NCI-H748 treated with DMSO at 0.1 percent for 48 hours (cell line): ENCODE measurements at places on chromosomes 12 and 14.

- DNase-seq: no peak
Measured at GRCh38 chr12:56724701-56724971, 463 bp downstream of the NACA start.

GRCh38 chr12:110023059-110023980, 24.1 kb downstream of the ANKRD13A start:
- DNase-seq: no peak

DNA sequence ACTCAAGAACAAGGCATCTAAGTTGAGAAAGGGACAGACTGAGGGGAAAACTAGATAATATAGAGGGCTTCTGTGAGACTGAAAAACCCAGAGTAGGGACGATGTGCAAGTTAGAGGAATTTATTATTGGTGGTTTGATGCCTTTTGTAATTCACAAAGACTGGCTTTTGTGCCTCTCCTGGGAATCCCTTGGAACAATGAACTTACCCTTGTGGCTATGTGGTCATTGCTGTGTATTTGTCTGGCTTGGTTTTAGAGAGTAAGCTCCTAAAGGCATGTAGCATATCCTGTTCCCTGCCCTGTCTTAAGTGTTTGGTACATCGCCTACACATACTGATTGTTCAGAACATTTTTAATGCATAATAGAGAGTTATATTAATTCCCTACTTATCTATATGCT, 26.6 kb downstream of the DCN start:
- no peak for DNase-seq

DNA sequence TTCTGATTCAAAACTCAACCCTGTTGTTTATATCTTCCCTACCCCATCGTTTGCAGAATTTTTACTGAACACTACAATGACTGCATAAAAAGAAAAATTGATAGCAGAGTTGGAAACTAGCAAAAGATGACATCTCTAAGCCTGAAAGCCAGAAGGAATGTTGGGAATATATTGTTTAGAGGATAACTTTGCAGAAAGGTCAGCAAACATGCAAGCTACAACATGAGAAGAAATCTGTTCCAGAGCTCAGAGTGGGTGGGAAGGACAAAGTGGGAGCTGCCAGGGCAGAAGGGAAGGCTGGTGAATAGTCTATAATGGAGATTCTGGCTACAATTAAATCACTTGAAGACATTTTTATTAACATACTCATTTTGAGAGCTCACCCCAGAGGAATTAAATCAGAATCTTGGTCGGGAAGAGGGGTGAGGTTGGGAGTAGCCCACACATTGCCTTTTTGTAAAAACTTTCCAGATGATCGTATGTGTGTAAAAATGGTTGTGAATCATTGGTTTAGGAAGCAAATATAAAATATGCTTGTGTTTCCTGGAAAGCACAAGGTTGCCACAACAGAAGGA, 574.8 kb downstream of the FLRT2 start:
- no peak for DNase-seq

- no peak for DNase-seq
Measured at GRCh38 chr12:111037047-111037446, 116.7 kb upstream of the MYL2 start.

DNA sequence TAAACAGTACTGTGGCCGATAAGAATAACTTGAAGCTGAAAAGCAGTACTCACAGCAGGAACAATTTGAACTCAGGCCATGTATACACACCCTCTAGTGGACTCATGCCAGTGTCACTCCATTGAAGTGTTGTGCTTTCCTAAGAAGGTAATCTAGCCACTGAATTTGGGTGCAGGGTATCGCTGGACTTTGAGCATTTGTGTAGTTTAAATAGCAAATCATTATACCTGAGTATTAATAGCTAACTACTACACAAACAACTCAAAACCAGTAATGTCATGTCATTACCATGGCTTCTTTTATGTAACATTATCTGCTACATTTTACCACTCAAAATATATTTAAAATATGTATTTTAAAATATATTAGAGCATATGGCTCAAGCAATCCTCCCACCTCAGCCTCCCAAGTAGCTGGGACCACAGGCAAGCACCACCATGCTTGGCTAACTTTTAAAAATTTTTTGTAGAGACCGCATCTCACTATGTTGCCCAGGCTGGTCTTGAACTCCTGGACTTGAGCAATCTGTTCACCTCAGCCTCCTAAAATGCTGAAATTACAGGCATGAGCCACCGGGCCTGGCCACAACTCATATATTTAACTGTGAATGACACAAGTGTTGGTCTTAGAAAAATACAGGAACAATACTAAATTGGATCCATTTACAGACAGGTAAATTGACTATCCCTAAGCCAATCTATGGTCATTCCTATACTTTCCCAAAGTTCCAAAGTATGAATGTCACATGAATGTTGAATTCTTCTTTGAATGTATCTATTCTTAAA, 25.6 kb upstream of the ARID4A start:
- DNase-seq: no peak

- no peak for DNase-seq
Measured at GRCh38 chr12:62370189-62370588, 96.4 kb upstream of the MON2 start.

DNA sequence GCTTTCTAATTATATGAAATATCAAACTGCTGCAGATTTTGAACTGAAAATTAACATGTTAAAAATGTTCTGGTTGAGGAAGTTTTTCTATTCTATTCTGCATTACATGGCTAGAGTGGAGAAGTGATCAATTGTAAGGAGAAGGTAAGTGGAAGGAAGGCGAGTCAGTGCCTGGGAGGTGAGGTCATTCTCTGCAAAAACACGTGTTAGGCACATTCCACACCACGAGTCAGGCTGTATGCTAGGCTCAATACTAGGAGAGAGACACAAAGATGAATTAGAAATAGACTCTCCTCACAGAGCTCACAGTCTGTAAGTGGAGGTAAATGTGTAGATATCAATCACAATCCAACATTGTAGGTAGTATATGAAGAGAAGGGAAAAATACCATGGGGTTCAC, 194.1 kb downstream of the NOVA1 start:
- no peak for DNase-seq

DNA sequence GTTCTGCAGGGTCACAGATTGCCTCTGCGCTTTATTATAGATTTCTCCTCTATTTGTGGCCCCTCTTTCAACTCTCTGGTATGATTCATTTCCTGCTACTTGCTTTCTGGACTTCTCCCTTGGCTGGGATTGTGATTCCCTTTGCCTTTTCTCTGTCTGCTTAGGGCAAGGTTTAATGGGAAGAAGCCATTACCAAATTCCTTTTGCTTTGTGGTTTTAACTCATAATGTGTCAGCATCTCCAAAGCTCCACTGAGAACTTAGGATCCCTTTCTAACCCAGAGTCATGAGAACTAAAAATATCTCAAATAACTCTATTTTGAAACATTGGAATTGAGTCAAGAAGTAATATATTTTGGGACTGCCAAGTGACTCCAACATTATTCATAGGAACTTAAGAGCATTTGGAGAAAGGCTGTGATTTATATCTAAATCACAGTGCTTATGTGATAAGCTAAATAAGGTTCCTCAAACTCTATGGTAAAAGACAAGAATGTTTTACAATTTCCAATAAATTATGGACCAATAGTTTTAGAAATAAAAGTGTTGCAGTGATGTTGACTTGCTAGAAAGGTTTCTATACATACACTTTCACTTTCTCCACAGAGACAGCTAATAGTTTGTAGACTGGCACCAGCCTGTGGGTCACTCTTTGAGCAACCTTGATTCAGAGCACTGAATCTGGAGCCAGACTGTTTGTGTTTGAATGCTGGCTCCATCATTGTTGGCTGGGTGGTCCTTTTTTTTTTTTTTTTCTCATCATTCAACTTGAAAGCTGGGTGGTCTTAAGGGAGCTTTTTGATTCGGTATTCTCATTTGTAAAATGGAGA, 93.9 kb downstream of the DACT1 start:
- DNase-seq: no peak

- no peak for DNase-seq
Measured at GRCh38 chr12:104951759-104952509, 6.2 kb downstream of the SLC41A2 start.

- no peak for DNase-seq
Measured at GRCh38 chr14:63901434-63902085, 48.8 kb downstream of the SYNE2 start.

DNA sequence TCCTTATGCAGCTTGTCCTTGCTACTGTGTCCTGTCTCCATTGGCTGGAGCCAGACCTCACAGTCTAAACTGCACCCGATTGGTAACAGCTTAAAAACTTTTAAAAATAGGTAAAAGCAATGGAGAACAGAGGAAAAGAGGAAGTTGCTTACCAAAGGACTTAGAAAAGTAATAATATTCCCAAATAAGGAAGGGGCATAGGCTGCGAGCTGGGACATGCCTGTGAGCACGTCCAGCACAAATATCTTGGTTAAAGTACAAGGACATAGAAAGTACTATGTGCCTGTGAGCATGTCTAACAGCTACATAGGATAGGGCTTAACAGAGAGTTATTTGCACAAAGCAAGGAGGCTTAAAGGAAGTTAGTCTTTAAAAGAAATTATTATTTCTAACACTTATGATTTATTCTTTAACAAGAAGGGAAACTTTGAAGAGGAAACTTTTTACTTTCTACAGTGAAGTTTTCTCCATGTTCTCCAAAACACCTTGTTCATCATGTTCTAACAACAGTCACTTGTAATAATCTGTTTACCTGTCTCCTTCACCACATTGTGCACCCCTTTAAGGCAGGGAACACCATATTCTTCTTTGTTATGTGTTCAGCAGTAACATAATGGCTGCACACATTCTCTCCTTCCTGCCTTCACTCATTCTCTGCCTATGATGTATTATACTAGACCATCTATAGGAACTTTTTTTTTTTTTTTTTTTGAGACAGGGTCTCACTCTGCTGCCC, 9.8 kb upstream of the UBE2N start:
- no peak for DNase-seq

DNA sequence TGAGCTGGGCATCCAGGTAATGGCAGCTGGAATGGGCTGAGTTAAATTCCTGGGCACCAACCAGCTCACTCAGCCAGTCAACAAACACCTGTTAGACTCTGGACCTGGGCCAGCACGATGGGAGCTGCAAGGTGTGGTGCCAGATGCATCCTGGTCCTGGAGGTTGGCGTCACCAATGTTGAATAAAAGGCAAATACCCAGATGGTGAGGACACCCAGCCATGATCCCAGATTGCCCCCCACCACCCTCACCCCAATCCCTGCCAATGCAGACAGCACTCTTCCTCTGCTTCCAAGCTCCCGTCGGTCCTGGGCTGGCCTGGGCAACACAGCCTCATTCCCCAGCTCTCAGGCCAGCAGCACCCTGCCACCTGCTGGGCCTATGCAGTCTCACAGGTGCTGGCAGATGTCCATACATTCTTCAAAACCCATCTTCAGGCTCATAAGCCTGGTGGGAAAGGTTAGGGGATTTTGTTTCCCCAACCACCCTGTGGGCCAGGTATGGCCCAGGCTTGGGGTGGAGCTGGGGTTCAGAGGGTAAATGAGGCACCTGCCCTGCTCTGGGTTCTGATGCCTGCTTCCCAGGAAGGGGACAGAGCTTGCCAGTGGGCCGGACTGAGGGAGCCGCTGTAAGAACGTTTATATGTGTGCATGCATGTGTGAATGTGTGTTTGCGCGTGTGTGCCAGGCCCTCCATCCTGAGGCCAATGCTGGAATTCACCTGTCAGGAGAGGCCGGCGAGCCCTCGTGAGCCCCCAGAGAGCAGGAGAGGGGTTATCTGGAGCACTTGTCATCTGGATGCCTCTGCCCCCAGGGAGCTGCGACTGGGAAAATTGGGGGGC, 58.0 kb downstream of the LGMN start:
- no peak for DNase-seq

DNA sequence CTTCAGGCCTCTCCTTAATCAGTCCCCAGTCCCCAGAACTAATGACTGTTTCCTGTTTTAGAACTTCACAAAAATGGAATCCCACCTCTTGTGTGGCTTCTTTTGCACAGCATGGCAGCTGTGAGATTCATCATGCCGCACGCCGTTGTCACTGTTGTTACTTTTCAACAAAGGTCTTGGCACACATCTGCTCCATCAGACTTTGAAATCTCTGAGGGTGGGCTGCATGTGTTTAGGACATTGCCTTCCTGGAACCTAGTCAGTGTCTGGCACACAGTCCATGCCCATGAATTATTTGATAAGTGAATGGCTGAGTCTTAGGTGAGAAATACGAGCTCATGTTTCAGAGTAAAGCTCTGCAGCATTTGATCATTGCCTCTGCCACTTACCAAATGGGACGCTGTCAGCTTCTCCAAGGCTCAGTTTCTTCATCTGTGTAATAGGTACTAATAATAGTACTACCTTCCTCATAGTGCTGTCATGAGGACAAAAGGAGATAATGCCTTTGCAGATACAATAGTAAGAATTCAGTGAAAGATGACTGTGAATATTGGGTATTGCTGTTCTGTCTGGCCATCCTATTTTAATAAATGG, 90.4 kb downstream of the SRRM4 start:
- DNase-seq: no peak

GRCh38 chr12:3641428-3642018, 111.4 kb downstream of the CRACR2A start:
- DNase-seq: no peak

DNA sequence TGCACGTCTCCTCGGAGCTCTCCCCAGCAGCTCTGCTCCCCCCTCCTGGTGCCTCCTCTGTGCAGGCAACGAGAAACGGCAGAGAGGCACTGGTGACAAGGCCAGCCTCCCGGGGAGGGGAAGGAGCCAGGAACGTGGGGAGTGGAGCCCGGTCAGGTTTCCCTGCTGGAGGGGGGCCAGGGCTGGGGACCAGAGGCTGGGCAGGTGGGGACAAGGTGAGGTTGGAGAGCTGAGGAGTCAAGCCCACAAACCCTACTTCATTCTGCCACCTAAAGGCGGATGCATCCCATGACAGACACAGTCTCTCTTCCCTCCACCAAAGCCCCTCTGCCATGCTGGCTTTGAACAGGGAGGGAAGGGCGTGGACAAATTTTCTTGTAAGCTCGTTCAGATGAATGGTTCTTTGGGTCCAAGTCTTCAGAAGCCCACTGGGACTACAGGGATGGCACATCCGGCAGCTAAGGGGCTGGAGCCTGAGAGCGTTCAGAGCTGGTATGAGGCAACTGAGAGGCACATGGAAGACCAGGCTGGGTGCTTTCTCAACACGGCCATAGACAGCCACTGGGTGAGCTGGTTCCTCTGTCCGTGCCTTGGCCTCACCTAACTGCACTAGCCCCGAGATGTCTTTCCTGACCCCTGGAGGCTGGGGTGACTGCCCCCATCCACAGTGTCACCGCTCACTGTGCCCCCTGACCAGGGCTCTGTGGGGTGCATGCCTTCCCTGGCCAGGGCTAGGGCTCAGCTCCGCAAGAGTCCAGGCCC, 105.9 kb downstream of the RBM19 start:
- DNase-seq: no peak

DNA sequence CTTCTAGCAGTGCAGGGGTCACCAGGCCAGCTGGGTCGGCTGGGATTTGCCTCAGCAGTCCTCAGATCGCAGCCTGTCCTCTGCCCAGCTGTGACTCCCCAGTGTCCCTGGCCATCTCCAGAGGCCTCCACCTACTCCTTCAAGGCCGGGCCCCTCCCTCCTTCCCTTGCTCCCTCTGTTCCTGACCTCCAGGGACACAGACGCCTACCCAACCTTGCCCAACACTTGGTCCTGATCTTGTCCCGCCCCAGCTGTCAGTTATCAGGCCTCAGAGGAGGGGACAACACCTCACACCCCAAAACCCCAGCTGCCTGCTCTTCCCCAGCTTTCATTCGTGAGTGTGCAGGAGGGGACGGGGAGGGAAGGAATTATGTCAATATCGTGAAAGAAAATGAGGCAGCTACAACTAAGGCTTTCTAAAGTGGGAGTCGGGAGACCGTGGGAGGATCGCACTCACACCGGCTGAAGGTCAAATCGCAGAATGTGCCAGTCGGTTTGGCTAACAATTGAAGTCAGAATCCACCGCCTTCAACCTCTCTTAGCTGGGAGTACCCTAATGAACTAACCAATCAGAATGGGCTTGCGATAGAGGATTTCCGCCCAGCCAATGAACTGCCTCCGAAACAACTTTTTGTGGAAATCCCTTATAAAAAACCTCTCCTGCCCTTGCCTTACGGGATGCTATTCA, 9.4 kb upstream of the PLBD2 start:
- DNase-seq: no peak
